ENCODE measurements at places on chromosomes 4 and X.

DNA sequence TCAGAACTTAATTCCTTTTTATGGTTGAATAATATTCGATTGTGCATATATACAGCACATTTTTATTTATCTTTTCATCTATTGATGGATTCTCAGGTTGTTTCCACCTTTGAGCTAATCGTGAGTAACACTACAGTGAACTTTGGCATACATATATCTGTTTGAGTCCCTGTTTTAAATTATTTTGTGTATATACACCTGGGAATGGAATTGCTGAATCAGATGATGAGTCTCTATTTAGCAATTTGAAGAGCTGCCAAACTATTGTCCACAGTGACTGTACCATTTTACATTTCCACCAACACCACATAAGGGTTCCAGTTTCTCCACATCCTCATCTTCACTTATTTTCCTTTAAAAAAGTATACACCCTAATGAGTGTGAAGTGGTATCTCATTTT lies 166.2 kb upstream of the FGF13 start:
- no peak for DNase-seq

- DNase-seq, result no peak
Observed at GRCh38 chr4:83316459-83317165, 18.0 kb downstream of the HPSE start.

GRCh38 chr4:66475596-66475995 lies 805.3 kb upstream of the EPHA5 start:
- no peak for DNase-seq

- DNase-seq, result no peak
Observed at GRCh38 chr4:30767147-30767845, 47.1 kb downstream of the PCDH7 start.

GRCh38 chr4:139887962-139888735 lies 222.5 kb downstream of the MGST2 start:
- no peak for DNase-seq

GRCh38 chr4:84579403-84579776 lies 3.5 kb upstream of the CDS1 start:
- no peak for DNase-seq

DNA sequence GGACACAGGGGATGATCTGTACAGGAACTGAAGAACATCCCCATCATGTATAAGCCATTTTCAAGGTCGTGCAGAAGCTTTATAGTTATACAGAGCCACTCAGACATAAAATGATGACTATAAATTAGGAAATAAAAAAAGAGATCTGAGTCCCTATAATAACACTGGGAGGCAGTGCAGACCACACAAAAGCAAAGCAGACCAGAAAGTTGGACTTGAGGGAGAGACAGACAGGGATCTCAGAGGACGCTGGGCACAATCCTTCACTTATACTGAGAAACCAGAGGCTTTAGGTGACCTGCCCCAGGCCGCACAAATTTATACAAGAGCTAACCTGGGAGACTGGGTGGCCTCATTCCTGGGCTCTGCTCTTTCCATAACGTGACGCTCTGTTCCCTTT lies 70.5 kb downstream of the HADH start:
- no peak for DNase-seq

DNA sequence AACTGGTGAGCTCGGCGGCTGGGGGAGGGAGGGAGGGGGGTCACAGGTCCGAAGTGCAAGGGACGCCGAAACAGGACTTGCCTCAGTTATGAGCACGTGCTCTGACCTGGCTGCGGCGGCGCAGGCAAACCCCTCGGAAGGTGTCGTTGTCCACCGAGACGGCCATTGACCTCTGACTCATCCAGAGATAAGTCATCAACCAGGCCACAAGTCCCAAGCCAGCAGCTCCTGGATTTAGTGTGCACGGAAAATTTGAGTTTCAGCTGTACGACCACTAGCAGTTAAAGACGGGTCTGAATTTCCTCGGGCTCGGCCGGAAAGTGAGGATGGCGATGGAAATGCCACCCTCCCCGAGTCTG lies 674 bp downstream of the SH3D19 start:
- no peak for DNase-seq

GRCh38 chr4:94365304-94365703 lies 22.7 kb upstream of the HPGDS start:
- DNase-seq, result no peak

- peak; percentile 0 for DNase-seq
Observed at GRCh38 chr4:57190601-57191481, 80.7 kb upstream of the IGFBP7 start.

GRCh38 chr4:12118651-12119213 lies 690.0 kb upstream of the HS3ST1 start:
- no peak for DNase-seq

DNA sequence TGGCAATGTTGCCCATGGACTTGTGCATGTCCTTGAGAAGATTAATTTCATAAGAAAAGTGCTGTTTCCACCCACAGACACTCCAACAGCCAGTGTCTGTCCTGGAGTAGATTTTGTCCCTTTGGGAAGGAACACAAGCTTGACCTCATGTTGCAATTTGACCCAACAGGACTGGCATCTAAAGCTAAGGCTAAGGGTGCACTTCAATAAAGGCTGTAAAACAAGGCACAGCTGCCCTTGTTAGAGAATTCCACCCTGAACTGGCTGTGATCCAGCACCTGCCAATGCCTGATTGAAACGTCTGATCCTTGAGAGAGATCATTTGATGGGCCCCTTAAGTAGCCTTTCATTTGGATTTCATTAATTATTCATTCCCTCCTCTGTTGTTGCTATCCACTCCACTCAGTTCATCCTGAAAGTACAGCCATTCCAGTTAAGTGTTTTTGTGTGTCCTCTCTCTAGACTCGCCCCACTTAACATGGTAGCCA lies 56.2 kb downstream of the CD99L2 start:
- DNase-seq, result no peak

DNA sequence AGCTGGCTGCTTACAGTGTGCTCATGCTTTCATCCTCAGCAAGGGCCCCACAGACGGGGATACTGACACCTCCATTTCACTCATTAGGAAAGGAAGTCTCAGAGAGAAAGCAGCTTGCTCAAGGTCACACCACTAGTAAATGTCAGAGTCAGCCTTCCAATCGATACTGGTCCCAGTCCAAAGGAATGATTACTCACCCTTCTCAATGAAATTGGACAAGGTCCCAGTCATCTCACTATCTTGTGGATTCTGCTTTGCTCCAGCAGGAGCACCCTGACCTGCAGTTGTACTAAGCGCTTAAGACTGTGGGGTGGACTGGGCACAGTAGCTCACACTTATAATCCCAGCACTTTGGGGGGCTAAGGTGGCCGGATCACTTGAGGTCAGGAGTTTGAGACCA lies 132.2 kb upstream of the SLC34A2 start:
- no peak for DNase-seq

DNA sequence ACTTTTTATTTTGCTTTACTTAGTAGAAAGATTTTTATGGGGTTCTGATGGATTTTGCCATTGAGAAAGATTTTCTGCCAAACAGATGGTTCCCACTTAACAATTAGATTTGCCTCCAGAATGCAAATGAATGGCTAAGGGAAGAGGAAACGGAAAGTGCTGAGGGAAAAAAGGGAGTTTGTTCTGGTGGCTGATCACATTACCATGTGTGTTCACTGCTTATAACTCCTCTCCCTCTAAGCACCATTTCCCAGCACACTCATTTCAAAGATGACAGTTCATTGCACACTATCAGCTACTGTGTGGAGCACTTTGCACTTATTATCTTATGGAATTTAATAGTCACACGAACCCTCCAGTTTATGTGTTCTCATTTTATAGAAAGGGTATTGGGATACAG lies 68.0 kb upstream of the GRID2 start:
- DNase-seq, result no peak

DNA sequence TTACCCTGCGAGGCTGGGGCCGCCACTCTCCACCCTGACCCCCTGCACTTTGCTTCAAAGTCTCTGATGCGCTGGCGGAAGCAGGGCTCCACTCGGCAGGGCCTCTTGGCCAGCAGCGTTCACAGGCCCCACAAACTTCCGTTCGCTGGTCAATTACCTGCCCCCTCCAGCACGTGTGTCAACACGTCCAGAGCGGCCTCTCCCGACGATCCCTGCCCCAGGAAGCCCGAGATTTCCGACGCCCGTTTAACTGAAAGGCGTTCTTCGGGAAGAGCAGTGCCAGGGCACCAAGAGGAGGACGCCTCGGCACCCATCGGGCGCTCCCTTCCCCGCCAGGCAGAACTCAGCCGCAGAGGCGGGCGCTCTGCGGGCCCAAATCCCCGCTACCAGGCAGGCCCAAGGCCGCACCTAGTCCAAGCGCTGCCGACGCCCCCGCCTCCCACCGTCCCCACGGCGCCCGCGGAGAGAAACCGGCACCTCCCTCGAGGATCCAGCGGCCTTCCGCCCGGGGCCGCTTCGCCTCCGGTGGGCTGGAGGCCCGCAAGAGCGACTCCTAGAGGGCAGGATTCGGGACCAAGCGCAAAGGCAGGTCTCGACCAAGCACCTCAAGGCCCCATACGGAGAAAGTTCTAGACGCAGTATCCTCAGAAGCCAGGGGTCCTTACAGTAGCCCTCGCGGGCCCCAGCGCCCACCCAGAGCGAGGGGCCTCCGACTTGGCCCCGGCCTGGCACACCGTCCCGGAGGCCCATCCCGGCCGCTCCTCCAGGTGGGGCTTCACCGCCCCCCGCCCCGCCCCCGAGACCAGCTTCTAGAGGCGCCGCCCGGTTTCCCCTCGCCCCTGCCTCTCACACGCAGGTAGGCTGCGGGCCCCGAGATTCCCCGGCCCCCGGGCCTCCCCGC lies 586 bp downstream of the BCAP31 start:
- peak; percentile 41 for DNase-seq

GRCh38 chrX:41695426-41695825 lies 6.7 kb downstream of the GPR34 start:
- DNase-seq, result no peak

GRCh38 chrX:95760356-95760755 lies 924.3 kb upstream of the DIAPH2 start:
- no peak for DNase-seq

- DNase-seq, result no peak
Observed at GRCh38 chrX:103446665-103447302, 70.4 kb downstream of the BEX3 start.

All from T-helper 9 cell (primary cell).